ENCODE measurements at places on chromosomes 11 and 22.

GRCh38 chr11:47659276-47659675 is 16.9 kb upstream of the MTCH2 start:
- no peak for DNase-seq

- DNase-seq, result no peak
Observed at GRCh38 chr11:118033443-118033842, 43.4 kb upstream of the TMPRSS4 start.

- DNase-seq, result peak; percentile 11
Observed at GRCh38 chr11:35030716-35031213, 108.2 kb upstream of the CD44 start.

GRCh38 chr11:128848815-128849455 is 18.2 kb downstream of the KCNJ1 start:
- DNase-seq, result peak; percentile 52

- no peak for DNase-seq
Observed at GRCh38 chr11:107844041-107844440, 14.5 kb downstream of the SLC35F2 start.

- no peak for DNase-seq
Observed at GRCh38 chr11:69684651-69685050, 9.5 kb upstream of the LTO1 start.
